ENCODE measurements at places on chromosomes 11 and 22.

- no peak for DNase-seq
These were observed 4.0 kb upstream of the INS start for GRCh38 chr11:2164861-2165555.

DNA sequence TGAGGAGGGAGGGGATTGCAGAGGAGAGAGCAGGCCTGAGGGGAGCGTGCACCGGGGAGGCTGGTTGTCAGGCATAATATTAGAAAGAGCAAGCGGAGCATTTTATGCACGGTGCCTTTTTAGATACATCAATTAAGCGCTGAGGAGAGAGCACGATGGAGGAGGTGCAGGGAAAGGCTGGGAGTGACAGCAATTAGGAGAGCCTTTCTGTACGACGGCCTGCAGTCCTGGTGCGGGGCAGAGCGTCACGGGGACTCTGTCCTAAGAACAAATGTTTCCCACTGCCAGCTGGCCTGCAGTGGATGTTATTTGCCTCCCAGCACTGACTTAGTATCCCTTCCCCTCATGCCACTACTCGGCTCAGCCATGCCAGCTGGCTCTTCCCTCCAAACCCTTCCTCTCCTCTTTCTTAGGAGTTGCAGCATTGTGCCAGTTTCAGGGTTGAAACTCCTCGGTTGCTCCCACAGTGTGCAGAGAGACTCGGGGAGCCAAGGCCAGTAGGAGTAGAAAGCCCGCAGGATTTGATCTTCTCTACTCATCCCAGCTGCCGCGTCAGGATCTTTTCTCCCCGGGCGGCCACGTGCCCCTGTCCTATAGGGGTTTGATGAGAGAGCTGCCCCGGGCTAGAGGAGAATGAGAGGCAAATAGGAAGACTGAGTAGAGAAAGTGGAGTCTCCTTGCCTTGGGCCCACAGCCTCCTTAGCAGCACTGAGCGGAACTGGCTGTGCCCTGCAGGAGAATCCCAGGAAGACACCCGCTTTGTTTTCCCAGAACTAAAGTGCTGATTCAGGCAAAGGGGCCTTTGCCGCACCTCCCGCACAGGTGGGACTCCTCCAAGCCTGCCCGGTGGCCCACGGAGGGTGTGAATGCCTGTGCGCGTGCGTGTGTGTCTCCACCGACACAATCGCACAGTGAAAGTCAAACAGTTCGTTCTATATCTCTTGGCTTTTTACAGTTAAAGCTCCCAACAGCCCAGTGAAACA is 875.3 kb downstream of the NTM start:
- DNase-seq = no peak

DNA sequence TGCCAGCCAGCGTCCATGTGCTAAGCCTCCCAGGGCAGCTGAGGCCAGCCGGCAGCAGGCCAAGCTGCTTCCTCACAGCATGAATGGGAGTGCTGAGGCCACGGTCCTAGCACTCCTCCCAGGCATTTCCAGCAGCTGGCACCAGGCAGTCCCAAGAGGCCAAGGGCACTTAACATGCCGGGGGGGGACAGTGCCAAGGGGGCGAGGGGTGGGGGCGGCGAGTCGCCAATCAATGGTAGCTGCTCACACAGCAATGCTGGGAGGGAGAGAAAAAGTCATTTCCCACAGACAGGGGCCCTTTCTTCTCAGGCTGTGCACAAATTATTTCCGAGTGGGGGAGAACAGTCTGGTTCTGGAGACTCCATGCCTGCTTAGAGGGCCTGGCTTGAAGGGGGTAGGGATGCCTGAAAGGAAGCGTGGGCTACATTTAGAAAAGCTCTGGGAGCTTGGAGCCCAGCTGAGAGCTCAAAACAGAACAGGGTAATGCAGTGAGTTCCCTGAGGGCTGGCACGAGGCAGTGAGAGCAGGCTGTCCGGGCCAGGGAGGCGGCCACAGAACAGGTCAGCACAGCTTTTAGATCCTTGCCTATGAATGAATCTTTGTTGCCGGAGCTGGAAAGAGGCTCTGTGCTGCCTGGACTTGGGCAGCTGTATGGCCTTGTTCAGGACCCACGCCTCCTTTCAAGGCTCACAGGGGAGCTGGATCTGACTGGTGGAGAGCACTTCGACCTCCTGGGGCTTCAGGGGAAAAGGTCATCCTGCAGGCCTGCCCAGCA is 14.4 kb upstream of the TBC1D10A start:
- DNase-seq = no peak

DNA sequence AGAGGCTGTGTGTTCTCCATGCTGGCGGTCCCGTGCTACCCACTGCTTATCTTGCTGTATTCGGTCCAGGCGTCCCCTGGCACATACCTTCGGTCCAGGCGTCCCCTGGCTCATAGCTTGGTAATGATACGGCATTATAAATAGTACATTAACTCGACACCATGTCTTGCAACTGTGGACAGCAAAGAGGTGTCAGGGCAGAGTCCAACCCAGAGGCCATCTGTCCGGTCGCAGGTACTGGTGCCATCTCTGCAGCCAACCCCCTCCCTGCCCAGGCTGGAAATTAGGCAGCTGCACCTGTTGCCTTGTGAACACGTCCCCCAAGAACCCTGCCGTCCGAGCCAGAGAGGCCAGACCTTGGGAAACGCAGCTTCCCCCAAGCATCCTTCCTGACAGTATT is 634.3 kb downstream of the BRD1 start:
- DNase-seq = no peak

DNA sequence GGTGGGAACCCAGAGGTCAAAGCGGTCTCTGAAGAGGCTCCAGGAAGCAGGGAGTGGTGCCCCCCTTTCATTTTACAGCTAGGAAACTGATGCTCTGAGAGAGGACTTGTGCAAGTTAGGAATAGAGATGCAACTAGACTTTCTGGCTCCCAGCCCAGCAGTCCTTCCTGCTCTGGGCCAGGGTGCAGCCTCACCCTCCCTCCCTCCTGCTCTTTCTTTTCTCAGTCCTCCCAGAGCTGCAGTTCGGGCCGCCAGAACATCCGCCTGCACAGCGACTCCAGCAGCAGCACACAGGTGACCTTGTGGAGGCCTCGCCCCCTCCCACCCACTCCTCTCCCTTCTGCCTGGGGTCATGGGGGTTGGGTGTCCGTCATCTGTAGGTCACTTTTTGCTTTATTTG is 51.5 kb downstream of the LHFPL7 start:
- no peak for DNase-seq

GRCh38 chr11:69745201-69745600 is 29.9 kb downstream of the FGF4 start:
- DNase-seq = no peak

Measured in CD4-positive, alpha-beta T cell treated with Interleukin-17A for 1 hour (primary cell).